ENCODE measurements at places on chromosomes 2 and 18.

- no peak for DNase-seq
These were observed 38.3 kb upstream of the SLC14A2 start for GRCh38 chr18:45576931-45577330.

DNA sequence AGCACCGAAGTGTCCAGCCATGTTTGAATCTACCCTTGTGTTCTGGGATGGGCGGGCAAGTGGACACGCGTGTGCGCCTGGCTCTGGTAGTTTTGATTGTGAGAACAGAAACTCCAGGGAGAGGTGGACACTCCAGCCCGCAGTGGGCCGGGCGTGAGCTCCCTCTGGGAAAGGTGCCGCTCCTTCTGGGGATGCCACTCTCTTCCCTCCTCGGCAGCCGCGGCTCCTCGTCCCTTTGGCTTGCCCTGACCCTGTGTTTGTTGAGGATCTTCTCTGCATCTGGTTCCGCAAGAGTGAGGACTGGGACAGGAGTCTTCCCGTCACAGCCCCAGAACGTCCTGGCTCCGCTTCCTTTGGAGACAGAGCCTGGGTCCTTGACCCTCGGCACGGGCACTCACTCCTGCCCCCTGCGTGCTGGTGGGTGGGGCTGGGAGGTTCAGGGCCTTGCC is 1.3 kb downstream of the CTDP1 start:
- DNase-seq = no peak

DNA sequence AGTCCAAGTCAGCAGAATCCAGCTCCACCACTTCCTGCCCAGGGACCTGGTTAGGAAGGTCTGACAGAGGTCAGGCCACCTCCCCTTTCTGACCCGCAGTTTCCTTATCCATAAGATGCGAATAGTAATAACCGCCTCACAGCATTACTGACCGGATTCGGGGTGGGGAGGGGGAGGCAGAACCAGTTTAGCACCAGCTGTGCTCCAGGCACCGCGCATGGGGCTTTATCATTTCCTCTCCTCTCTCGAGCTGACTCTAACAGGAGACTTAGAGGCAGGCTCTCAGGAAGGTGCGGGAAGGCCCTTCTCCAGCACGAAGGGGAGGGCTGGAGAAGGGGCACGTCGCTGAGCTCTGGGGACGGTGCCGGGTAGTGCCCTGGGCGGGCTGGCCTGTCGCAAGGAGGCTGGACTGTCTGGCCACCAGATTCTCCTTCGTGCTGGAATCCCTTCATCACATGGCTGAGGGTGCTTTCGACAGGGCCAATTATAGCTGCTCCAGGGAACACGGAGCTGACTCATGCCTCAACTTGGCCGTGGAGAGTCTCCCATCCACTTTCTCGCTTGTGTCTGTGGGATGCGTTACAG is 5.7 kb downstream of the EHD3 start:
- no peak for DNase-seq

DNA sequence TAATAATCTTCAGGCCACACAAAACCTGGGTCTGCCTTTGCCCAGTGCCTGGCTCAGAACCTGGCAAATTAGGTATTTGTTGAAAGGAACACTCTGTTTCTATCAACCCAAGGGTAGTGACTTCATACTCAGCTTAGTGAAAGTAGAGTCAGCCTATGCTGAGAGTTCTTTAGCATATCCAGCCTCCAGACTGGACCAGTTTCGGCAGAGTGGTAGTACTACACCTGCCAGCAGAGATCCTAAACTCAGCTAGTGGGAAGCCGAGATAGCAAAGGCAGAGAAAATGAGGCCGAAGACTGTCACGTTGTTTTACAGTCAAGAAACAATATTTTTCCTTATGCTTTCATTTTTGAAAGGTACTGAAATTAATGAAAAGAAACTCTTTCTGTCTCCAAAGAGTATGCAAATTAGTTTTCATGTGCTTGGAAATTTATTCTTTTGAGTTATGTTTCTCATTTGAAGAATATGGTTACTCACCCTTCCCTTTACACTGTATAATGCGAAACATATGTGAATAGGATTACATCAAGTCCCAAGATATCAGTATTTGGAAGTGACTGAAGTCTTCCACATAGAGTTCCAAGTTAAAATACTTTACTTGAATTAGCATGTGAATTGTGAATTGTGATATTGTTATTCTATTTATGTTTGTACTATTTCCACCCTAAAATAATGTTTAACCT is 52.2 kb upstream of the UGP2 start:
- no peak for DNase-seq

GRCh38 chr2:26612522-26613240 is 28.5 kb downstream of the CIB4 start:
- no peak for DNase-seq

DNA sequence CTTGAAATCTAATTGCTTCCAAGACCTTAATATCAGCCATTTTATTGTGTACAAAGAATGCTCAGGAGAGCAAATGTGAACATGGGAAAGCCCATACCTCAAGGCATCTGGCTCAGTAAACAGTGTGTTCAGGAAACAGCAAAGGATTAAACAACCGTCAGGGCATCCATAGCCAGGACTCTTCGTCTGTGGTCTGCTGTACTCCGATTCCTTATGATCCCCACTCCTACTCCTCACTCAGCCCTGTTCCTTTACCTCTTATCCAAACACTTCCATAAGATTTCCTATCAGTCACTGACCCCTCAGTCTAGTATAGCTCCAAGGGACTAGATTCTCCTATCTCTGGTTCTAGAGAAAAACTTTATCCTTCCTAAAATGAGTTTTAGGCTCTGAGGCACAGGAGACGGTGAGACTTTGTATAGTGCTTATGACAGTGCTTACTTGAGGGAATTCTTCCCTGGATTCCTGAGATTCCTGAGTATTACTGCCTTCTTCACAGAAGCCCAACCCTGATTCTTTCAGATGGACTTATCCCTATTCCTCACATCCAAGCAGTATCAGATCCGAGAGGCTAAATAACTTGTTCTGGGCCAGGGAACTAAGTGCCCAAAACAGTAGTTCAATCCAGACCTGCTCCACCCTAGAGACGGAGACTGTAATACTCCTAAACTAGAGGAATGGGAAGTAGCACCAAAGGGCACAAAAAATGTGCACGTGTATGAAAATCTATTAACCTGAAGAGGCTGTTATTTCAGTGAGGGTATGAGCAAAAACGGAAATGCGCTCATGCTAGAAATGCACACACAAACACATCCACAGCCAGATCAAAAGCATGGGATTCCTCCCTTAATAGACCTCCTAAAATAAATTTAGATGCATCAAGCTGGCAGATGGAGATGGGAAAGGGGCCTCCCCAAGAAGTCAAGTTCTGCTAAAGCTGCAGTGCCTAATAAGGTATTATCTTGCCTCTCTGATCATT is 42.1 kb upstream of the SIGLEC15 start:
- DNase-seq = no peak

- no peak for DNase-seq
These were observed 58.5 kb downstream of the CABYR start for GRCh38 chr18:24197412-24197811.

GRCh38 chr2:190838492-190838910 is 42.1 kb upstream of the GLS start:
- DNase-seq = no peak

GRCh38 chr2:8018956-8019355 is 662.9 kb upstream of the ID2 start:
- no peak for DNase-seq

DNA sequence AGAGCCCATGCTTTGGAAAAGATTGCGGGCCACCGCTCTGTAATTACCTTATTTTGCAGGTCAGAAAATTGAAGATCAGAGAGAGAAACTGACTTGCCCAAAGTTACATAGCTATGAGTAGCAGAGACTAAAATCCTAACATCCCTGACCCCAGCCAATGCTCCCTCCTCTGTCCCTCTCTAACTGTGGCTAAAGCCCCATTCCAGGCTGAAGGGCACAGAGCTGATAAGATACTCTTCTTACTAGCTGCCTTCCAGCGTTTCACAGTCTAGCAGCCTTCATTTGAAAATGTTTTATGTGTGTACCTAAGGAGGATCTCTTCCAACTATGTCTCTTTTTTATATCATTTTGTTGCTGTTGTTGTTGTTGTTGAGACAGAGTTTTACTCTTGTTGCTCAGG is 81.4 kb upstream of the LRATD1 start:
- DNase-seq = no peak

DNA sequence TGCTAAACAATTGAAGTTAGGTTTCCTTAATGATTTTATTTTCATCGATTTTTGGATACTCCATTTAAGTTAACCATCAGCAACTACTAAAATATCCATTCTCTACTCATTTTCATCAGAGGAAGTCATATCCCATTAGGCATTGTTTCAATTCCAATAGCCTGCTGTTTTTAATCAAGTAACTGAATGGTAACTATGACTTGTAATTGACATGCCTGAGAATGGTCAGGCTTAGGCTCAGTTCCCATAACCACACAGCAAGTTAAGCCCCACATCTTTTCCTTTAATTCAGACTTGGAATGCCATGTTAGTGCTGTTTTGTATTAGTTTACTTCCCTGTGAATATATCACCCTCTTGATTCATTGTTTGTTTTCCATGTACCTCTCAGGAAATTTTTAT is 398.8 kb downstream of the ARHGAP15 start:
- no peak for DNase-seq

GRCh38 chr18:26868968-26869586 is 3.6 kb upstream of the AQP4 start:
- no peak for DNase-seq

DNA sequence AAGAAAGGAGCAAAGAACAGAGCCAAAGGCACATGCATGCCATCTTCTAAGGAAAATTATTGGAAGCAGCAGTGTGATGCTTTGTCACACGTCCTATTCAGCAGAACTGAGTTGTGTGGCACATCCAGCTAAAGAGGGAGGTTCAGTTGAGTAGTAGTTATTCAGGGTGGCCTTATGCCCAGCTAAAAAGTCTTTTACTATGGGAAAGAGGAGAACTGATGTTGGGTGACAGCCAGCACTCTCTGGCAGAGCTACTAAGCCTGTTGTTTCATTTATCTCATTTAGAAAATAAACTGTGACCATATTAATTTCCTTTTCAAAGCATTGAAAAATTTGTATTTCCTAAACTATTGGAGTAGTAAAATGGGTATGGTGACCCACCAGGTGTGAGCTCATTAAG is 18.5 kb downstream of the ITGA6 start:
- no peak for DNase-seq

Data from stimulated activated CD8-positive, alpha-beta memory T cell treated with anti-CD3 and anti-CD28 coated beads, Interleukin-7, amount 100 ng/mL, for 24 hours (primary cell).